ENCODE measurements at places on chromosomes 12 and 14.

DNA sequence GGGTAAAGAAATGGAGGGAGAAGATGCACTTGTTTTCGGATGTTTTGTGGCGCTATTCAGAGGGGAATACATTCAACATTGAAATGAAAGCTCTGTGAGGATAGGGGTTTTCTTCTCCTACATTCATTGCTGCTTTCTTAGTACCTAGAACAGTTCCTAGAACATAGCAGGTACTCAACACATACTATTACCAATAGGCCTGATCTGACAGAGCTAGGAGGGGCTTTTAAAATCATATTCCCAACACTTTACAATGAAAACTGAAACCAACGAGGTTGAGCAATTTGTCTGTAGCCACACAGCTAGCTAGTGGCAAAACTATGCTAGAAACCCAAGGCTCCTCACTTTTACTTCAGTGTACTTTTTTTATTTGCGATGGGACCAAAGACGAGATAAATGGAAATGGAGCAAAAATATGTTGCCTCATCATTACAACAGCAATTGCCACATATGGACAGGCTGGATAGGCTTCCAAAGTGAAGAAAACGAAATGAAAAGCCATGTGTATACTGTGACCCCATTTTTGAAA is 23.1 kb upstream of the IL22 start:
- no peak for DNase-seq

GRCh38 chr12:130523208-130523607 is 185.5 kb downstream of the PIWIL1 start:
- DNase-seq = no peak

- DNase-seq = no peak
Measured at GRCh38 chr14:63322897-63323573, 4.3 kb upstream of the GPHB5 start.

GRCh38 chr12:53344487-53344823 is 8.3 kb upstream of the SP7 start:
- DNase-seq = no peak

DNA sequence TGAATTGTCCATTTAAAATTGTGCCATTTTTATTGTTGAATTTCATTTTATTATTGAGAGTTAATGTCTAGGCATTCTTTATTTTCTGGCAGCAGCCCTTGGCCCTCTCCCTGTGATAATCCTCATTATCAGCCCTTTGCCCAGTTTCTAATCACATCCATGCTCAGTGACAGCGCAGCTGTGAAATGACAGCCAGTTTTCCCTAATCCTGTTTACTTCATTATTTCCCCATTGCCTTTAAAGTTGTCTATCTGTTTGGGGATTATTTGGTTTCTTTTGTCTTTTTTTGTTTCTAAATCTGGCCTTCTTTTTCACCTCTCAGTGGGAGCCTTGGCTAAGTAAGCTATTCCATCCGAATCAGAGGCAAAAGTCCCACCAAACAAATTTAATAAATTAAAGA is 476.9 kb downstream of the SLC6A15 start:
- no peak for DNase-seq

GRCh38 chr12:119229837-119230236 is 51.1 kb downstream of the HSPB8 start:
- DNase-seq = no peak

GRCh38 chr12:104741077-104741476 is 217.0 kb downstream of the SLC41A2 start:
- no peak for DNase-seq

DNA sequence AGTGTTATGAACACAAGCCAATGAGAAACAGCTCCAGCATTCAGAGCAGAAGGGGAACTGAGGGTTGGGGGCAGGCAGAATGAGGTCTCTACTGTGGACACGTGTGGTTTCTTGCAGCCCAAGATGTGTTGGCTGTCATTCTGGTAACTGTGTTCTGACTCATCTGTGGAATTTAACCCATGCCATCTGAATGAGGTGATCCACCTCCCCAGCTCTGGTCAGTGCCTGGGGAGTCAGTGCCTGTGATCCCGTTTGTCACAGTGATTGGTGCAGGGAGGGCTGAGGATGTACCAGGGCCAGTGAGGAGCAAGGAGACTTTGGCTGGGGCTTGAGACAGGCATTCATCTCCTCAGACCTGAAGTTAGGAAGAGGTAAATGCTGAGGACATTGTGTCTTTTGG is 216.8 kb downstream of the MSRB3 start:
- DNase-seq = no peak

- DNase-seq = no peak
Measured at GRCh38 chr12:106985479-106985878, 1.5 kb downstream of the MTERF2 start.

GRCh38 chr12:45289245-45290215 is 73.6 kb downstream of the ANO6 start:
- DNase-seq = no peak

- DNase-seq = no peak
Measured at GRCh38 chr12:91874086-91874865, 271.4 kb downstream of the BTG1 start.

DNA sequence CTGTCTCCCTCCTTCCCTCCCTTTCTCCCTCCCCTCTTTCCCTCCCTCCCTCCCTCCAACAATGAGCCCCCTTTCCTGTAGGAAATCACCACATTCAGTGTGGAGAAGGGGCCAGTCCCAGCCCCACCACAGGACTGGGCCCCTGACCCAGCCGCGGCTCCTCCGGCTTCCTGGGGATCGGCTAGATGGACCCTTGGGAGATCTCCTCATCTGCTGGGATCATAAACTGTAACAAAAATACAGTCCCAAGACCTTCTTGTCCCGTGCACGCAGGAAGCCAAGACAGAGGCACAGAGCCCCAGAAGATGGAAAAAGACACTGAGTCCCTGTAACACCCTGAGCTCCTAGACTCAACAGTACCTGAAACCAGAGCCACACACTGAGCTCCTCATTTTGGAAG is 23.9 kb downstream of the DIO3 start:
- no peak for DNase-seq

- DNase-seq = no peak
Measured at GRCh38 chr12:95986635-95987570, 9.2 kb downstream of the HAL start.

GRCh38 chr14:98901511-98902205 is 370.3 kb downstream of the BCL11B start:
- no peak for DNase-seq

- no peak for DNase-seq
Measured at GRCh38 chr12:805022-805632, 52.7 kb downstream of the WNK1 start.

DNA sequence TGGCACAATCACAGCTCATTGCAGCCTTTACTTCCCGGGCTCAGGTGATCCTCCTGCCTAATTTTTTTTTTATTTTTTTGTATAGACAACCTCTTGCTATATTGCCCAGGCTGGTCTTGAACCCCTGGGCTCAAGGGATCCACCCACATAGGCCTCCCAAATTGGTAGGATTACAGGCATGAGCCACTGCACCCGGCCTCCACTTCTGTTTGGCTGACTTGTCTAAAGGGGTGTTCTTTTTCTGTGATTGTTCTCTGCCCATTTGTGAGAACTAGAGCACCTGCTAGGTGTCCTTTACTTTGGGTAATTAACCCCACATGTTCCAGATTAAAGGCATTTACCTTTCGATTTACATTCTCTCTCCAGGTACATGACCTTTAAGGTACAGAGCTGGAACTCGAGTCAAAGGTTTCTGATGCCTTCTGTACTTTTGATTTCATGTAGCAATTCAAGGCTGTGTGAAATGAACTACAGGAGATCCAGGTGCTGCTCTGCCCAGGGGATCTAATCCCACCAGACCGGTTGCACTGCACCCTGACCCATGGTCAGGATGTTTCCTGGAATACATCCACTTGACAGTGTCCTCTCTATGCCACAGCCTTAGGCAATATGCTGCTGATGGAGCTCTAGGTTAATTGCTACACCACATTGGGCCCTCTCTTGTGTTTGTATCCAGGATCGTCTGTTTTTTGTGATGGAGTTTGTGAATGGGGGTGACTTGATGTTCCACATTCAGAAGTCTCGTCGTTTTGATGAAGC is 163.6 kb downstream of the PRKCH start:
- DNase-seq = no peak

DNA sequence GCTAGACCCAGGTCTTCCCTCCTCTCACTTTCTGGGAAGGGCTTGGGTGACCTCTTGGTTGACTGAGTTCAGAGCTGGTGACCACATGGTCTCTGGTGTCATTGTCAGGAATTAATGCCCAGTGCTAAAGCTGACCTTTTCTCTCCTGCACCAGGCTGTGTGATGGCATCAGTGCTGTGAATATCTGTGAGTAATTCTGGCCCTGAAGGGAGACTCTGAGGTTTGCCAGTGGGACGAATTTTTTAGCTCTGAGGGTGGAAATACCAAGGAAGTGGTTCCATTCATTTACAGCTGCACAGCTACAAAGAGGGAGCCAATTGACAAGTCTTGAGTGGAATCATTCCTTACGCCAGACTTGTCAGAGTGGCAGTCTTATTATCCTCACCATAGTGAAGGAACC is 6.2 kb upstream of the KRT86 start:
- no peak for DNase-seq

GRCh38 chr14:103943673-103944072 is 1.3 kb upstream of the RD3L start:
- no peak for DNase-seq

DNA sequence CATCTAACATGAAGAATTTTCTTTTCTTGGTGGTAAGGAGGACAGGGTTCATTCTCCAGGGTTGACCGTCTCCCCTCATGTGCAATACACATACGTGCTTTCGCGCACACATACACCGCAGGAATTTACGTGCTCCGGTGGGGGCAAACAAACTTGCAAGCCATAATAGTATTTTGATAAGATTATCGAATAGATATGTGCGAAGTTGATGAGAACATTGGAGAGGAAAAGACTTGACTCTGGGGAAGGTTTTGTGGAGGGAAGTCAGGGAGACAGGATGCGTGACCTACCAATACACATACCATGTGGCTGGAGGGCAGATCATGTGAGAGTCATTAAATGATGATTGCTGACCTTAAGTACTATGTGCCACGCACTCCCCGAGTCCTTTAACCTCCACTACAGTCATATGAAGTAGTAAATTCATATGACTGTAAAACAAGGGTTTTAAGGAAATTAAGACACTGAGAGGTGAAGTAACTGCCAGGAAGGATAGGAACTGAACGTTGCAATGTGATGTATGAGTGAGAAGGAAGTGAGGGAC is 921 bp downstream of the RAD51B start:
- DNase-seq = no peak

GRCh38 chr14:95345032-95345431 is 25.3 kb upstream of the CLMN start:
- no peak for DNase-seq

DNA sequence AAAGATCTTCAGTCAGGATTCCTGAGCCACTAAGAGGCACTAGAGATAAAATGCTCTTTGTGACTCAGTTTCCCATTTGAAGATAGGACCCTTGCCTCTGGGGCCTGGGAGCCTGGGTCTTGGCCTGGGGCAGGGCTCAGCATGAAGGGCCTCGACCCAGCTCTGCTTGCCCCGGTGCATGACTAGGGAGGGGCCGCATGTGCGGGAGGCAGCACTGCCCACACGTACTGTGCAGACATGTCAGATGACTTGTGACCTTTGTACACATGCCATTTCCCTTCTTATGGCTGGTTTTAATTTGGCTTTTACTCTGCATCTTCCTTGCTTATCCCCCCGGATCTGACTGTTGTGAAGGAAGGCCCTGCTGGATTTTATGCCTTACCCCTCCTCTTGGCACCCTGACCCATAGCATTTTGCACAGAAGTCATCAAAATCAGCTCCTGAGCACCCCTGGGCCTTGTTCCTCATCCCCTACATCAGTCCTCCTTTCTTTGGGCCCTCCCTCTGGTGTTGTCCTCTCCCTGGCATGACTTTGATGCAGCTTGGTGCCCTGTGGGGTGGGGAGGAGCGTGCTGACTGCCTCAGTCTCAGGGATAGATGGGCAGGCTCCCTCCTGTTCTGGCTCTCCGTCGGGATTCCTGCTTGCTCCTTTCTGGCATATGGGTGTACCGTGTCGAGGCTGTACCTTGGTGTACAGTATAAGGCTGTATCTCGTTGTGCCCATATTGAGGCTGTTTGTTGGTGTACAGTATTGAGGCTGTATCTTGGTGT is 4.4 kb downstream of the CLSTN3 start:
- DNase-seq = no peak

DNA sequence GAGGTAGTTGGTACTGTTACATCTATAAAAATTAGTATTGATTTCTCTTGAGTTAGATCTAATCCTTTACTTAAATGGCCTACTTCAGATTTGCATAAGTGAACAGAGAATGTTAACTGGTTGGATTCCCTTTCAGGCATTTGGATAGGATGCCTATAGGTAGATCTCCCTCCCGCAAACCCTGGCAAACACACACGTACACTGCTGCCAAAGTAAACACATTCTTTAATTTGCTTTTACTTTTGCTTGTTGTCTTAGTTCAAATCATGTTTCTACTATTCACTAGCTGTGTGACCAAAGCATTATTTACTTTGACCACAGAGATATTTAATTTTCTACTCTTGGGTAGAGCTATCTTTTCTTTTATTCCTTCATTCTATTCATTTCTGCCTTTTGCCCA is 936.1 kb upstream of the FBXO33 start:
- no peak for DNase-seq

GRCh38 chr12:54561164-54561563 is 11.8 kb downstream of the PDE1B start:
- no peak for DNase-seq

All from activated CD8-positive, alpha-beta memory T cell treated with anti-CD3 and anti-CD28 coated beads for 1 hour (primary cell).